ENCODE measurements at places on chromosomes 16 and 17.

DNA sequence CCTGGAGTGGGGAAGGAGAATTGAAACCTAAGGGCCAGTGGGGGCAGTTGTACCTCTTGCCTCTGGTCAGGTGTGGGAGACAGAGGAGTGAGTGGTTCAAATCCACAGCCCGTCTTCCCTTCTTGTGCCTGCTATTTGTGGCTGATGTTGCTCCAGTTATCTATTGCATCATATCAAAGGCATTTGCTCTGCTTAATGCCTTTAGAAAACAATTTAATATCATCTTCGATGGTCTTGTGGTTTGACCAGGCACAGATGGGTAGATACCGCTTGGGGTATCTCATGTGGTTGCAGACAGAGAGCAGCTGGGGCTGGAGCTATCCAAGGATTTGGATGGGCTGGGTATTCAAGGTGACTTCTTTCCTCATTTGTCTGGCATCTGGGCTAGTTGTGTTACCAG, 376.1 kb upstream of the RBFOX1 start:
- no peak for DNase-seq

DNA sequence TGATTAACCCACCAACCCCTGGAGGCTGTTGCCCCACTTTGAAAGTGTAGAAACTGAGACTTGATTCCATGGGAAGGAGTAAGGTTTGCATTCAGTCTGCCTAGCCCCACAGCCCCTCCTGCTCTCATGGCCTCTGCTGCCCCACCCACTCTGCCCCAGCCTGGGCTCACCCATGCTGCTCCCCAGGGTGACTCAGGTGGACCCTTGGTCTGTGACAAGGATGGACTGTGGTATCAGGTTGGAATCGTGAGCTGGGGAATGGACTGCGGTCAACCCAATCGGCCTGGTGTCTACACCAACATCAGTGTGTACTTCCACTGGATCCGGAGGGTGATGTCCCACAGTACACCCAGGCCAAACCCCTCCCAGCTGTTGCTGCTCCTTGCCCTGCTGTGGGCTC, 6.5 kb downstream of the PRSS41 start:
- no peak for DNase-seq

DNA sequence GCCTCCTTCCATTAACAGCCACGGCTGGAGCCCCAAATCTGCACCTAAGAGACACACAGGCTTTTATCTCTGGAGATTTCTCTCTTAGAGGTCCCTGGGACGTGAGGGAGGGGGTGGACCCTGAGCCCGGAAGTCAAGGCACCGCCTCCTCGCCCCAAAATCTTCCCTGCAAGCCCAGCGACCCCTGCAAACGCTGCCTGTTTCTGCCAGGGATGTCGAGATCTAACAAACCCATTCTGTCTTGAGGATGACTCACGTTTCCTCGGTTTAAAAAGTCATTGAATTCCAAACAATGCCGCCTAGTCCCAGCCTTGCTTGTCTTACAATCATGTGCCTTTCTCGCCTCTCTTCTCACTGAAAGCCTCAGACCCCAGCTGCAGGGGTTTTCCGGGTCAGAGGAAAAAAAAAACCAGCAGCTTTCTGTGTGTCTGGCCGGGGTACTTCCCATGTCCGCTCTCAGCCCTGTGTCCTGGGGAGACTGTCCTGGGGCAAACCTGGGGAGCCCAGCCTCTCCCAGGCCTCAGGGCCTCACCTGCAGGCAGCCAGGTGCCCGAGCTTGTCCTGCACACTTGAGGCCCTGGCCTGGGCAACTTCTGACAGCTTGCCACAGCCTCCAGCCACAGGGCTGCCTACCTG, 15.4 kb downstream of the ARL2BP start:
- no peak for DNase-seq

DNA sequence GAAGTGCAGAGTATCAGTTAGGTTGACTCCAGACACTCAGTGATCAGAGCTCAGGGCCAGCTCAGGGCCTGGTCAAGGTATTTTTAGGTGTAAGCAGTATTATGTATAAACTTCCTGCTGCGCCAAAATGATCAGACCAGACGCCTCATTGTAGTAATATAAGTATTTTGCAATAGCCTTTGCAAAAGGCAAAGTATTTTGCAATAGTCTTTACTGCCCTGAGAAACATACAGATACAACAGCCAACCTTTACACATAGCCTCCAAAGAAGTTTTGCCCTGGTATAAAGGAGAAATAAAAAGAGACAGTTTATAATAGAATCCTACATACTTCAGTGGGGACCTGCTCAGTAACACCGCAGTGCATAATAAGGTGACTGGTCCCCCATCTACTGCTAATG, 333.0 kb upstream of the EEF2KMT start:
- no peak for DNase-seq

DNA sequence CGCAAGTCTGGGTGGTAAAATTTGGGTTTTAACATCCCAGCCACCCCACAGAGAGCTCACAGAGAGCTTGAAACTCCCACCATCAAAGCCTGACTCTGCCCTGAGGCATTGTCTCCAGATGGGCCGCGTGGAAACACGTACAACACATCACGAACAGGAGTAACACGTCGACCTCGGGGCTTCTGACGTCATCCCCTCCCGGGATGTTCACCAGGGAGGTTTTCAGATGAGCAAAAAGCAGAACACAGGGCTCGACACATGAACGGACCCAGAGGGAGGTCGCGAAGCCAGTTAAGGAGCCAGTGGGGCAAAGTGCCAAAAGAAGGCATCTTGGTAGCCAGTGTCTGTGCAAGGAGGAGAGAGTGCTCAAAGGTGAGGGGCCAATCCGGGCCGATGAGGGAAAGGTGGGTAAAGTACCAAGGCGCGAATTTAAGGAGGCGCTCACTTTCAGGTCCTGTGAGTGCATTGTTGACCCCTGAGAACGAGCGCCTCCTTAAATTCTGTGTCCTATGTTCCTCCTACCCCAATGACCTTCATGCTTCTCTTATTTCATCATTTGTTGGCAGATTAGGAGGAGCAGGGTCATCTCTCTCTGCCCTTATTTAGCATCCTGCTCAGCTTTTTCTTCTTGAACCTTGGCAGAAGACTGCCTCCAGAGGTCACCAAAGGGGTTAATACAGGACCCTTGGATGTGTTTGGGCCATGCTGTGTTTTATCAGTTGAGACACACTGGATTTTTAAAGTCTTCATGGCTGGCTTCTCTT, 5.6 kb downstream of the RCVRN start:
- DNase-seq = no peak

DNA sequence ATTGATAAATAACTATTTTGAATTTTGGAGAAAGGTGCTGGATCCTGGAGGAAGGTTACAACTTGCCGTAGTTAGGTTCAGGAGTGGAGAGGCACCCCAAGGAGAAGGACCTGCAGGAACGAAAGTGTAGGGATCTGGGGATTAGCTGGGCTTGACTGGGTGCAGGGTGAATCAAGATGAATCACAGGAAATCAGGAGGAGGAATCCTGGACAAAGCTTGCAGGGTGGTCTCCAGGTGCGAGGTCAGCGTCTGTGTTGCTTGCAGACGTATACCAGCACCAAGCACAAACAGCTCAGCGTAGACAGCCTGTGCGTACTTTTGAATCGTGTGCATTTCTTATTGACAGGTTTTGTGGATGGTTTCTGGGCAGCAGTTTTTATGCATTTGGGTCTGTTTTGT, 144.3 kb downstream of the MSI2 start:
- no peak for DNase-seq

DNA sequence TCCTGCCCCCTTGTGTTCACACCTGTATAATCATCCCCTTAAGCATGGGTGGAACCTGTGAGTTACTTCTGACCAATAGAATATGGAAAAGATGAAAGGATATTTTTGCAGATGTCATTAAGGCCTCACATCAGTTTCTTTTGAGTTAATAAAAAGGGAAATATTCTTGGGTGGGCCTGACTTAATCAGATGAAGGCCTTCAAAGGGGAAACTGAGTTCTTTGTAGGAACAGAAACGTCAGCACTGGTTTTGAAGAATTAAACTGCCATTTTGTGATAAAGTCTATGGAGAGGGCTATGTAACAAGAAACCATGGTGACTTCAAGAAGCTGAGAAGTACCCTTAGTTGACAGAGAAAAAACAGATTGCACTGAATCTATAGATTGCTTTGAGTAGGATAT, 168.7 kb upstream of the CNTNAP4 start:
- DNase-seq = no peak

GRCh38 chr16:73202161-73202729, 154.3 kb upstream of the ZFHX3 start:
- no peak for DNase-seq

- DNase-seq = no peak
Measured at GRCh38 chr16:86220561-86220960, 289.8 kb upstream of the FOXF1 start.

DNA sequence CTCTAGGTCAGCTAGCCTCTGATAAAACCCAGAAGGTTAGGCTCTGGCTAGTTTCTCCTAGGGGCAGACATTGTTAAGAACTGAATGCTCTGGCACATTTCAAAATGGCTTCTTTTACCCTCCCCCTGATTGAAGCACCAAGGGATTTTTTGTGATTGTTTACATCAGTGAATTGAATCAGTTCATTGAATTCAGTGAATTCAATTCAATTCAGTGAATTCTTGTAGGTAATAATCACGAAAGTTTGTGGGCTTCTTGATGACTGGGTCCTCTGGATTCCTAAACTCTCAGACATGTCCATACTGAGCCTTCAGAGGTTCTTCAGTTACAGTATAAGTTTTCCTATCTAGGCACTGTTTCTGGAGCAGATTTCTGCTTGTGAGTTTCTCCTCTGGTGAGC, 135.2 kb upstream of the ELAC2 start:
- no peak for DNase-seq

GRCh38 chr16:60217787-60218186, 1483.7 kb upstream of the GOT2 start:
- DNase-seq = no peak

GRCh38 chr17:36529121-36529520, 5.5 kb downstream of the MYO19 start:
- no peak for DNase-seq

DNA sequence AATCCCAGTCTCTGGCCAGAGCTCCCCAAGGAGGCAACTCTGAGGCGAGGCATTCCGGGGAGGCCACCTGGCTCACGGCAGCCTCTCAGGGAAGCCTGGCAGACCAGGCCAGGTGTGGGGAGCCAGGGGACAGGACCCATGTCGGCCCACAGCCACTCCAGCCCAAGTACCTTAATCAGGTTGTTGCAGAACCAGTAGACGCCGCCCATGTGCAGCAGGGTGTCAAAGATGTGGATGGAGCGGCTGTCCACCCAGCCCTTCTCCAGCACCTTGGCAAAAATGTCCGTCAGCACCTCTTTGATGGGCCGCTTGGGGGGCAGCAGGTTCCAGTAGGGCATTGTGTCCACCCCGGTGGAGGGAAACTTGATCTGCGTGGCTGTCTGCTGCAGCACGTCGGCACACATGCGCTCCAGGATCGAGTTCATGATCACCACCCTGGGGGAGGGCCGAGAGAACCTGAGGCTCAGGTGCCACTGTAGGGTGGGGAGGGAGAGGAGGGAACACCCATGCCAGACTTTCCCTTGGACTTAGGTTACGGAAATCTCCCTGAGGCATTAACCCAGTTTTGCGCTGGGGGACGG, 7.8 kb downstream of the CSF3 start:
- DNase-seq = no peak

DNA sequence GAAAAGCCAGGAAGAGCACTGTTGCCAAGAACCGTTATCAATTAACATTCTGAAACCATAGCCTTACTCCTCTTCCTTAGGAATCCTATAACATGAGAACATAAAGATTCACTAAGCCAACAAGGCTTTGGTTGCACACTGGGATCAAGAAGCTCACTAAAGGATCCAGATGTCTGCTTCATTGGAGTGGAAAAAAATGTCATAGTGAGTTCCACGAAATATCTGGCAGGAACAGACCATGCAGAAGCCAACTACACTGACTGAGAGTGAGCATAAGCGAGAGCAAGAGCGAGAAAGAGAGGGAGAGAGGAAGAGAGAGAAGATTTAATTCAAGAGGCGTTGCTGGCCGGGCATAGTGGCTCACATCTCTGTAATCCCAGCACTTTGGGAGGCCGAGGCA, 13.4 kb upstream of the MEIOC start:
- no peak for DNase-seq

- DNase-seq = no peak
Measured at GRCh38 chr16:65154321-65154720, 32.5 kb upstream of the CDH11 start.

GRCh38 chr16:22123759-22124490, 31.6 kb downstream of the VWA3A start:
- DNase-seq = no peak

- DNase-seq = no peak
Measured at GRCh38 chr17:73705594-73705993, 61.3 kb upstream of the SDK2 start.

DNA sequence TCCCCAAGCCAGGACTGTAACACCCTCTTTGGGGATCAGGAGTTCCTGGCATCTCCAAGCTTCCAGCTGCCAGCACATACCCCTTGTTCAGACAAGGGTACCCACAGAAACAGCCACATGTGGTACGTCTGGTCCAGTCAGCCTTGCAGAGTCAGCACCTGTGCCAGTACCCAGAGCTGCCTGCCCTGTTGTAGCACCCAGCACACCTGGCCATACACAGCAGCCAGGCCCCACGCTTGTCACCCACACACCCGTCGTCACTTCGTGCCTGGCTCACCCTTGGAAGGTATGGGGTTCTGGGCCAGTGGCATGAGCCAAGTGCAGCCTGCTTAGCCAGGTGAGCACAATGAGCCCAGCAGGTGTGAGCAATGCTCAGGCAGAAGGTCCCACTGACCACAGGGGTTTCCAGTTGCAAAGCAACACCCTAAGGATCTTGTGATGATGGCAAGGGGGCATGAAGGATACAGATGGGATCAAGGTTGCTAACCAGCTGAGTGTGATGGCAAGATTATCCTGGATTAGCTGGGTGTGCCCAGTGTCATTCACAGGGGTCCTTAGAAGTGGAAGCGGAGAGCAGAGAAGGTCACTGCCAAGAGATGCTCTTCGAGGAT, 202.3 kb downstream of the CPPED1 start:
- DNase-seq = no peak
